ENCODE measurements at places on chromosomes 1 and 21.

GRCh38 chr1:21126324-21126723 lies 50.4 kb downstream of the EIF4G3 start:
- peak; percentile 1 for DNase-seq

DNA sequence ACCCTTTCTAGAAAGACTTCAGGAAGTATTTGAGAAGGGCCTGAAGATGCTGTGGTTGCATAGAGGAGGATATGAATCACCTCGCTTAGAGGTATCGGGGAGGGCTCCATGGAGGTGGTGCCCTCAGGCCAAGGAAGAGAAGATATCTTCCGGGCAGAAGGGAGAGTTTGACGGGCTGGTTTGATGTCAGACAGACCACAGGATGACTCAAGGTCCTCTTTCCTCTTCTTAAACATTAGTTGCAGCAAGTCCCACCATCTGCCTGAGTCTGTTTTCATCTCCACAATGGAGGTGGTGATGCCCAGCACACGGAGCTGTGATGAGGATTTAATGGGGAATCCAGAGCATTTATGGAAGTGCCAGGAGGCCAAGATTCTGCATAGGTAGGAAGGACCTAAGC lies 25.1 kb upstream of the RUNX3 start:
- DNase-seq: no peak

- DNase-seq: no peak
Measured at GRCh38 chr21:19275065-19275464, 871.5 kb upstream of the TMPRSS15 start.

GRCh38 chr1:64601207-64601606 lies 131.3 kb downstream of the CACHD1 start:
- no peak for DNase-seq

- DNase-seq: no peak
Measured at GRCh38 chr1:27335506-27336422, 6.1 kb upstream of the SYTL1 start.

GRCh38 chr1:1910033-1910465 lies 5.0 kb upstream of the CALML6 start:
- DNase-seq: no peak

DNA sequence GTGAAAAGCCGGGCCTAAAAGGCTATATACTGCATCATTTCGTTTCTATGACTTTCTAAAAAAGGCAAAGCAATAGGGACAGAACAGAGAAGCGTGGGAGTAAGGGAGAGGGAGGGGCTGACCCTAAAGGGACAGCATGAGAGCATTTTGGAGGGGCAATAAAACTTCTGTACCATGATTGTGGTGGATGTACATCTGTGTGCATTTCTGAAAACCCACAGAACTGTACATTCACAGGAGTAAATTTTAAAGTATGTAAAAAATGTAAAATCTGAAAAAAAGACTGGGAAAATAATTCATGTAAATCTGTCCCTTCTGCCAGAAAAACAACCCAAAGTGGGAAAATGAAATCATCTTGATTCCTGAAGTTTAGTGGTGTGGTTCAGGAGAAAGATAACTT lies 235.4 kb downstream of the CENPF start:
- DNase-seq: no peak

DNA sequence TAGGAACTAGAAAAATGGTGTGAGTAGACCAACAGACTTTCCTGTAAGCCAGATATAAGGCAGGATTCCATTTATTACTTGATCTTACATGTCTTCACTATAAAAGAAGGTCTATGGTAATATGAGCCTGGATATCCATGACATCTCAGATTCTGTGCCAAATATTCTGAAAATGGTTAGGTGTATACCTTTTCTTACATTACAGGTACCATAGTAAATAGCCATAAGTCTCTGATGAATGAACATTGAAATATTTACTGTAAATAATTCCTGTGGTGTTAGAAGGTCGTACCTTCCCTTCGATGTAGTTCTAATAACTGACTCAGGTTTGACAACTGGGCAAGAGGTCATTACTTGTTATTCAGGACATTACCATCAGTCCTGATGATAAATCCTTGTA lies 657.9 kb downstream of the BRINP3 start:
- DNase-seq: no peak

DNA sequence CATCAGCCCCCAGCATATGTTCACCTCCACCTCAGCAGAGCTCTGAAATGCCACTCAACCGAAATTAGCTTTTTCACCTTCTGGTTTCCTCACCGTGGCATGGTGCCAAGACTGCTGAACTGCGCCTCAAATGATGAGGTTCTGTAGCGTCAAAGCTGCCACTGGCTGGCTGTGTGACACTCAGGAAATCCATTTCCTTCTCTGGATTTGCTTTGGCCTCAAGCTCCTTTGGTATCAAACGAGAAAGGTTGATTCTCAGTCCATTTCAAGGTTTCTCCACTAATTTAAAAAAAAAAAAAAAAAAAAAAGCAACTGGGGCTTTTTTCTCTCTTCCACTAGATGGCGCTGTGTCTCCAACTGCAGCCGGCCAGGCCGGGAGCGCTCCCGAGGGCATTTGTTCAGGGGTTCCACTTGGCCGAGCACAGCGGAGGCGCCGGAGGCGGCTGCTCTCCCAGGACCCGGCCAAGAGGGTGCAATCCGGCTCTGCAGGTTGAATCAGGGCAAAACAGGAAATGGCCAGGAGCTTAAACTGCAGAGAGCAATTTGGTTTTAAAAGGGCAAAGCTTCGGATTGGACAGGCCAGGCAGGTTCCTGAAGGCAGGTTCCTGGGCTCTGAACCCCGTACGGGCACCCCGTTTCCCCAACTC lies 26.5 kb upstream of the PLA2G2C start:
- DNase-seq: peak; percentile 77

DNA sequence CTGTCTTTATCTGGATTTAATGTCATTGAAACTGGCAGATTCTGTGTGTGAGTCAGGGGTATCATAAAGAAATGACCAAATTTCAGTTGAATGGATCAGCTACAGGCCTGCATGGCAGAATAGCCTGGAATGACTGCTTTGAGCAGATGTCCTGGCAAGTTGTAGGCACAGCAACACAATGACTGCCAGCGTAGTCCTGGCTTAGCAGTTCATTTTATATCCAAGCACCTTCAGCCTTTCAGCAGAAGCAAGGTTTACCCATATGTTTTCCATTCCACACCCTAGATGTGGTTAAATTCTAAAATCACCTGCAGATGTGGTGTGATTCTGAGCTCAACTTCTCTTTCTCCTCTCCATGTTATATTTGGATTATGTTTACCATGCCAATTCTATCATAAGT lies 22.3 kb upstream of the PTGFR start:
- DNase-seq: no peak

GRCh38 chr1:246267896-246268295 lies 239.2 kb downstream of the SMYD3 start:
- no peak for DNase-seq

GRCh38 chr1:105137543-105138457 lies 1388.1 kb downstream of the AMY1C start:
- DNase-seq: no peak

DNA sequence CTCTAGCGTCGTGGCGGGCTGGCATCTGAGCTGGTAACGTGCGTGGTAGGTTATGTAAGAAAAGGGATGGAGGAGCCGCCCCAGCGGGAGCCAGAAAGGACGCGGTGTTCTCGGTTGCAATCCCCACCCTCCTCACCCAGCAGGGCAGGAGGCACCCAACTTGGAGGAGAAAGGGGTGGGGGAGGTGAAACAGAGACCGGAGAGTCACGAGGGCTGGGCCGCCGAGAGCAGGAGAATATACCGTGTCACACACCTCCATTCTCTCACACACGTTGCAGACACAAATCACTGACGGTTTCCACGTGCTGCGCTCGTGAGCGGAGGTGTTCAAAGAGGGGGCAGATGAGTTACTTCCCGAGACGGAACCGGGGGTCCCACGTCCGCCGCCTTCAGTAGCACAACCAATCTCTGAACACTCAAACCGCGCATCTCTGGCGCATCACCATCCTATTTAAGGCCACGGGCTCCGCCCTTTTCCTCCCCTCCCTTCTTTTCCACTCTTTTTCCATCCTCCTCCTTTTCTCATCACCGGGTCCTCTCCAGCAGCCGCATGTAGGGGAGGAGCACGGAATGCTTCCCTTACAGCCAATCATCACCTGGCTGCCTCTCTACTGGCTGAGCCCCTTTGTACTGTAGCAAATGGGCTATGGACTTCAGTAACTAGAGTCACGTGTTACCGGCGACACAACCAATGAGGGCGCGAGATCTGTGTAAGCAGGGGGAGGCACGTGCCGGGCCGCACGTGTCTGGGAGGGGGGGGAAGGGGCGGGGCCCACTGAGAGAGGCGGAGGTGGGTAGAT lies at the start of gene CIART:
Gene CIART (plus strand): TSS at position 797 of the 800 bp plus-strand sequence. CDS start 714 bp downstream, outside the sequence.
- peak; percentile 98 for DNase-seq

DNA sequence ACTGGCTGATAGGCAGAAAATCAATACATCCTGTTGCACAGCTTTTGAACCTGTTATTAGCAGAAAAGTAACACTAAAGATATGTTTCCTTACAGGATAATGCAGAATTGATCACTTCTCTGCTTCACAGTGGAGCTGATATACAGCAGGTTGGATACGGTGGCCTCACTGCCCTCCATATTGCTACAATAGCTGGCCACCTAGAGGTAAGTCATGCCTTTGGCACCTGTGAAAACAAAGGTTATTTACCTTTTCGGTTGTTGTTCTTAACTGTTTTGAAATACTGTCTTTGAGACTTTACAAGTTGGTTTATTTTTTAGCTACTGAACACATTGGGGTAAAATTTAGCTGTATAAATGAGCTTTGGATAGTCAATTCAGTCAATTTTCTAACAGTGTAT lies 36.3 kb downstream of the TNNI3K start:
- DNase-seq: no peak

DNA sequence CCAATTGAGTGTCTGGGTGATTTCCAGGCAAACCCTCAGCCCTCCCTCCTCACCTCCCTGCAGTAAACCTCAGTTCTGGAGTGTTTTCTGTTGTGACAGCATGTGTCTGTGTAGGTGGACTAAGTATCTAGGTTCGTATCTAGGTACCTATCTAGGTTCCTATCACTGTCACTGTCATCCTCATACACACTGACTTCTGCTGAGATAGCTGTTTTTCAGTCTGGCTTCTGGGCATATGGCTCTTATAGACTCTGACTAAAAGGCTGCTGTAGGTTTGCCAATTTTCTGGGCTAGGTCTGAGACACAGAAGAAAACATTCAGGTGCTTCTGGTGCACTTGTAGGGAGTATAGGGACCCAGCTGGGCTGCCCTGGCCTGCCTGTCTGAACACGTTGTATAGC lies 8.1 kb upstream of the TRIM67 start:
- DNase-seq: peak; percentile 7

DNA sequence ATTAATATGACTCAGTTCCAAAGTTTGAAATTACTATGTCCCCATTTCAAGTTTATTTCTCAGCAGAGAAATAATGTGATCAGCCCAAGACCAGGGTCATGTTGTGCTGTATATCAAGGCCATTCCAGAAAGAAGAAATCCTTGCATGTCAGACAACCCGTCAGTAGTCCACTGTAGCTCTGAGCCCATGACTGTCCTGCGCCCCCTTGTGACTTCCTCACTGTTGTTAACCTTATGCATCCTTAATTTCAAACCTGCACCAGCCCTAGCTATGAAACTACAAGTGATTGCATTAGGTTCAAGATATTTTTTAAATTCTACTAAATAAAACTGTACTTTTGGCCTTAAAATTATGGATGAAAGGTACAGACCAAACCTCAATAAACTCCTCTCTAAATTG lies 133.0 kb downstream of the LRRC7 start:
- peak; percentile 6 for DNase-seq

DNA sequence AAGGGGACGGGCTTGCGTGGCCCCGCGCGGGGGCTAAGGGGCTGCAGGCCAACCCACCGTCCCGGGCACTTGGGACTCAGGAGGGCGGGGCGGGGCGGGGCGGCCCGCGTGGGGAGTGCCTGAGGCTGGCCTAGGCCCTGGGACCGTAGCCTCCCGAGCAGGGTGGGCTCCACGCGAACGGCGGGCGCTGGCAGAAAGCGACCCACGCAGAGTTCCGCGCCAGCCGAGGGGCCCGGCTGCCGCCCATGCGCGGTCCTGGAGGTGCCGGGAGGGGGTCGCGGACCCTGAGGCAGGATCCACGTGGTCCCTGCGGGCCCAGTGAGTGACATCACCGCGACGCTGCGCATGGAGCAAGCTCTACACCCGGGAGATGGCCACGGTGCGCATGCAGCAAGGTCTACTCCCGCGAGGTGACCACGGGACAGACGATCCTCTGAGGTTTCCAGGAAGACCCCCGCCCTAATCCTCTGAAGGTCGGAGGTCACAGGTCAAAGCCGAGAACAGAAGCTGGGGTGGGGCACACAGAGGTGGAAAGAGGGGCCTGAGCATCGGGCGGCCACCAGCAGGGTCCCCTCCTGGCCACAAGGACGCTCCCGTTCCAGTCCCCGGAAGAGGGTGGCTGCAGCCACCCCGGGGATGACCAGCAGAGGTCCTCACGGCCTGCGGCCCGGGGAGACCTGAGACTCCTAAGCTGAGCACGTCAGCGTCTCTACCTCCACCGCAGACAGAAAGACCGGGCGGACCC lies 13.5 kb upstream of the SLC19A1 start:
- peak; percentile 95 for DNase-seq

DNA sequence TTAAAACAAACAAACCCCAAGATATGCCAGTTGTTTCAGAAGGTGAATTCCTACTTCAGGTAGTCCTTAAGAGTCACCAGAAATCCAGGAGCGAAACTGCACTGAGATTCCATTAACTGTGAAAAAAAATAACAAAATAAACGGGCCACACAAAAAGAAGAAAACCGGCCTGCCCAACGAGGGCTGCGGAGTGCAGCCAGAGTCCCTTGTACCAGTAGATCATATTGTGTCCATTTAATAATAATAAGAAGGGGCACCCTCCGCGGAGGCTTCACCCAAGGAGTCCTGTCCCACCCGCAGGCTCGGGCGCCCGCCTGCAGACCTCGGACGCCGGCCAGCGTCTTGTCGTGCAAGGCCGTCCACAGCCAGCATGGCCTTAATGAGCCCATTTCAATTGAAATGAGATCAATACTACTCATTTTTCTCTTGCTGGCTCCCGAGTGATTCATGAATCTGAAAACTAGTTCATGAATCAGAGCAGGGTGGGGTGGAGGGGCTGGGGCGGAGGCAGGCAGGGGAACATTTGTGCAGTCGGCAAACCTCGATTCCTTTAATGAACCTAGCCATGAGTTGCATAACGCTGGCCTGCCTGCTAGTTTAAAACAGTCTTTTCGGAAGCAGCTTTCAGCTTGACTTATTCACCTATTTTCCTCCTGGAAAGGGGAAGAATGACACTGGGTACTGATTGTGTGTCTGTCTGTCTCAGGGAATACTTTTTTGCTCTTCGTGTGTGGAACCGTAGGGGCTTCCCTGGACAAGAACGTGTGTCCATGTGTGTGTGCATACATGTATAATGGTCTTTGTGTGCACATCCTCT lies 113.1 kb upstream of the IRF2BP2 start:
- no peak for DNase-seq

Data from NCI-H1417 (cell line).